ENCODE measurements at places on chromosomes 16 and 17.

GRCh38 chr16:55388131-55388862 lies 64.3 kb downstream of the IRX6 start:
- DNase-seq: no peak

DNA sequence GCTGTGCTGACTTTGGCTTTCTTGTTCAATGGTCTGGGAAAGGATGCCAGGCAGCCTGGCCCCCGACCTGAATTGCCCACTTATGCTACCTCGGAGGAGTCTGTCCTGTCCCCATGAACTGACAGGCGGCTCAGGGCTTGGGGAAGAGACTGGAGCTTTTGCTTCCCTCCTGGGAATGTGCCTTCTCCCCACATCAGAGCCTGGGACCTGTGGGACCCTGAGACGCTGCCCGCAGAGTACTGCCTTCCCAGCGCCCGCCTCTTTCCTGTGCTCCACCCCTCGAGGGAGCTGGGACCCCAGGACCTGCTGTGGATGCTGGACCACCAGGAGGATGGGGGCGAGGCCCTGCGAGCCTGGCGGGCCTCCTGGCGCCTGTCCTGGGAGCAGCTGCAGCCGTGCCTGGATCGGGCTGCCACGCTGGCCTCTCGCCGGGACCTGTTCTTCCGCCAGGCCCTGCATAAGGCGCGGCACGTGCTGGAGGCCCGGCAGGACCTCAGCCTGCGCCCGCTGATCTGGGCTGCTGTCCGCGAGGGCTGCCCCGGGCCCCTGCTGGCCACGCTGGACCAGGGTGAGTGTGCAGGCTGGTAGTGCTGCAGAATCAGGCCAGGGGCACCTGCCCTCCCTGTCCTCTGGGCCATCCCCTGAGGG lies 18.5 kb downstream of the FCSK start:
- DNase-seq: no peak

DNA sequence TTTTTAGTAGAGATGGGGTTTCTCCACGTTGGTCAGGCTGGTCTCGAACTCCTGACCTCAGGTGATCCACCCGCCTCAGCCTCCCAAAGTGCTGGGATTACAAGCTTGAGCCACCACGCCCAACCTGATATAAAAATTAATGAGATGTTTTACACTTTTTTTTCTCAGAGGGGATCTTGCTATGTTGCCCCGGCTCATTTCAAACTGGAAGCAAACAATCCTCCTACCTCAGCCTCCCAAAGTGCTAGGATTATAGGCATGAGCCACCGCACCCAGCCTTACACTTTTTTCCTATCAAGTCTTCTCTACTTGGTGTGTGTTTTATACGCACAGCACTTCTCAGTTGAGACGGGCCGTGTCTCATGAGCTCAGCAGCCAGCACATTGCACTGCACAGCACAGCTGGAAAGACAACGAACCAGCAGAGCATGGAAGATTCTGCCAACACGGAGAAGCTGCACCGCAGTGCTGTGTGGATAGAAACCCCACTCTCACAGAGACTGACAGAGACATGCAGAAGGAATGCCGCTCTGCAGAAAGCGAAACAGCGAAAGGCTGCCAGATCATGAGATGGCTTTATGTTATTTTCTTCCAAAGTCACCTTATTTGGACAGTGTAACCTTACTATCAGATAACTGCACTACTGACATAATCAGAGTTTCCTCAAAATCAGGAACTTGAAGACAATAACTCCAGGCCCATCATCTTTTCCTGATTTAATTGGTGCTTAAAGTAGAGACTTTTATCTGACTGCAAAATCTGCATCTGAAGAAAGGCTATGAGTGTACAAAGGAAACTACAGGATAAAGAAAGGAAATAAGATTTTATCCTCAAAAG lies 6.5 kb upstream of the QRICH2 start:
- no peak for DNase-seq

DNA sequence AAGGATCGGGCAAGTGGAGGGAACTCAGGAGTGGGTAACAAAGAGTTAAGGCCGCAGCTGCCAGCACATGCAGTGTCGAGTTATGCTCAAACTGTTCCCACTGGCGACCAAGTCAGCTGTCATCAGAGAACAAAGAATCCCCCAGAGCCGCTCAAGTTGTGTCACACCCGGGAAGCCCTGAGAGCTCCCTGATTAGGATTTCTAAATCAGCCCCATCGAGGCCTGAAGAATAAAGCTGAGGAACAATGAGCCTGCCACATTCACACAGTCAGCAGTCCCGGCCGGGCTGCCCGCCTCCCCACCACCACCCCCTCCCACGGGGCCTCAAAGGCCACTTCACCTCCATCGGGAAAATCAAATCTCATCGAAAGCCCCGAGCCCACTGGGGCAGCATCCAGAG lies 84.5 kb downstream of the SOX9 start:
- DNase-seq: no peak

- no peak for DNase-seq
Measured at GRCh38 chr16:50238868-50239301, 27.5 kb upstream of the ADCY7 start.

DNA sequence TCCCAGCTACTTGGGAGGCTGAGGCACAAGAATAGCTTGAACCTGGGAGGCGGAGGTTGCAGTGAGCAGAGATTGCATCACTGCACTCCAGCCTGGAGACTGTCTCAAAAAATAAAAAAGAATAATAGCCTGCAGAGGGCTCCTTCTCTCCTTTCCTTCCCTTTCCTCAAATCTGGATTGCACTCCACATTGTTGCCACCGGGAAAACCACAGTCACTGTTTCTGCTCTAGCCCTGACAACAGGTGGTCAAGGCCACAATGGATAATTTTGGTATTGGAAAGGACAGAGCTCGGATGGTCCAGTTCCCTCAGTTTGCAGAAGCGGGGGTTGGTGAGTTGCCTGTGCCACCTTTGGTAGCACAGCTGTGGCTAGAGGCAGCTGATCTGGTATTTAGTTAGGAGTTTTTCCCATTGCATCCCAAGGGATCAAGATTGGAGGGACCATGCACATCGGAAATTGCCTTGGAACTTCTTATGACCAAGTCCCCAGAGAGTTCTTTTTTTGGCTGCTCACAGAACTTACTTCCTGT lies 44.7 kb upstream of the PRSS54 start:
- DNase-seq: no peak

DNA sequence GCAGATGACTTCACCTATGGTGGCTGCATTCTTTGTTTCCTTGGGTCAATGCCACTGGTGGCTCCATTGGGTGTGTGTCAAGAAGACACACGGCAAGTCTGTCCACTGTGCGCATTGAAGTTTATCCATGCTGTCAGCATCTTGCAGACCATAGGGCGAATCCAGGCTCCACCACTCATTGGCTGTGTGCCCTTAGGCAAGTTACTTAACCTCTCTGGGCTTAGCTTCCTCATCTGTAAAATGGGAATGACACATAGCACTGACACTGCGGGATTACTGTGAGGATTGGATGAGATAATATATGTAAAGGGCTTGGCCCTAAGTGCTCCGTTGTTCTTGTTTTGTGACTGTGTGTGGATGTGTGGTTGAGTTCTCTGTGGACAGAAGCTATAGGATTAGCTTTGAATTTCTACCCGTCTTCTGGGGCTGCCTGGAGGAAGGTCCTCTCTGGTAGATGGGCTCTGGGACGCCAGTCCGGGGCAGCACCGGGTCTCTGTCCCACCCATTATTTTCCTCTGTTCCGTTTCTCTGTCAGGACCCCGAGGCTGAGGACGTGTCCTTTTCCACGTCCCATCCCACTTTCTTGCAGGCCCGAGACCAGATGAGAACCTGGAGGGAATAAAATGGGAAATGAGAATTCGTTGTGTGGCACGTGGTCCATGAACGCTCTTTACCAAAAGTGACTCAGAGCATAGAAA lies 178.4 kb downstream of the IRF8 start:
- DNase-seq: no peak

DNA sequence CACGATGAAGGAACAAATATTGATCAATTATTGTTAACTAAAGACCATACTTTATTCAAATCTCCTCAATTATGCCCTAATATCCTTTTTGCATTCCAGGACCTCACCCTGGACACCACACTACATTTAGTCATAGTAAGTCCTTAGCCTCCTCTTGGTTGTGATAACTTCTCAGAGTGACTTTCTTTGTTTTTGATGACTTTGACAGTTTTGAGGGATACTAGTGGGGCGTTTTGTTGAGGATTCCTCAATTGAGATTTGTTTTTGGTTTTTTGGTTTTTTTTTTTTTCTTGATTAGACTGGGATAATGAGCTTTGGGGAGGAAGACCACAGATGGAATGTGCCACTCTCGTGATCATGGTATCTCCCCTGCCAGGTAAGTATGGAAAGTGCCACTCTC lies 105.5 kb downstream of the SOX9 start:
- DNase-seq: no peak

- DNase-seq: no peak
Measured at GRCh38 chr17:76075364-76076145, 974 bp downstream of the GALR2 start.

DNA sequence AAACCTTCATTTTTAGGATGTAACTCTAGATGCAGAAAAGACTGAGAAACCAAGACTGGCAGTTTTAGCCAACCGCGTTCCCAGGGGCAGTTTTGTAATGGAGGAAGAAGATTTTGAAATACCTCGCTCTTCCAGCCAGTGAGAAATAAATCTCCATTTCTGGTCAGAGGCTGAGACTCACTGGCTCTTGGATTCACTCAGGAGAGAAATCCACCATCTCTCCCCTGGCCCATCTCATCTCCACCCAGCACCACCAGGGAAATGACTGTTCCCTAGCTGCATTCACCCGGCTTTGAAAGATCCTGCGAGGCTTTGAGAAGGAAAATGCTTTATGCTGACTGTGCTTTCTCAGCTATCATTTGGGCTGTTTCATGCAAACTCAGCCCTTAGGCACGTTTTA lies 185.2 kb downstream of the SOX9 start:
- DNase-seq: no peak

DNA sequence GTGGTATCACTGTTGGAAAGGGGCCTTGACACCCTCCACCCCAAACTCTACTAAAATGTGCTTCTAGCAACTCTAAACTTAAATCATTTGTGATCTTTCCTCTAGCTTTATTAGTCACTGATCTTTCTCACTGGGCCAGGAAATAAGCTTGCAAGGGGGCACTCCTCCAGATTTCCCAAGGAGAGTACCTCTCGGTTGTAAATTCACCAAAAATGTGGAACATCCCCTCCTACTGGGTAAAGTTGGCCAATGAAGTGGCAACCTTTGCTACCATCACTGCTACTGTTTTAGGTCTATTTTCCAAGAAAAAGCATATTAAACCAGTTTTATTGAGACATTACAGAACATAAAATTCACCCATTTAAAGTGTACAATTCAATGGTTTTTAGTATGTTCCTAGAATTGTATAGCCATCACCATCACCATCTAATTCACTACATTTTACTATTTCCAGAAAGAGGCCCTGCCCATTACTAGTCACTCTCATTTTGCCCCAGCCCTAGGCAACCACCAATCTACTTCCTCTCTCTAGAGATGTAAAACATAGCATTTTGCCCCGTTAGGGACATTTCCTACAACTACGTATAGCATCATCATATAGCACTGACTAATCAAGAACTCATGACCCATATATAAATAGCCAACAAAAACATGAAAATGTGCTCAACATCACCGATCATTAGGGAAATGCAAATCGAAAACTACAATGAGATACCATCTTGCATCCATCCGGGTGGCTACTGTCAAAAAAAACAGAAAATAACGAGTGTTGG lies 44.6 kb upstream of the ADCY9 start:
- no peak for DNase-seq

GRCh38 chr16:57564571-57565270 lies 22.3 kb downstream of the ADGRG5 start:
- no peak for DNase-seq

DNA sequence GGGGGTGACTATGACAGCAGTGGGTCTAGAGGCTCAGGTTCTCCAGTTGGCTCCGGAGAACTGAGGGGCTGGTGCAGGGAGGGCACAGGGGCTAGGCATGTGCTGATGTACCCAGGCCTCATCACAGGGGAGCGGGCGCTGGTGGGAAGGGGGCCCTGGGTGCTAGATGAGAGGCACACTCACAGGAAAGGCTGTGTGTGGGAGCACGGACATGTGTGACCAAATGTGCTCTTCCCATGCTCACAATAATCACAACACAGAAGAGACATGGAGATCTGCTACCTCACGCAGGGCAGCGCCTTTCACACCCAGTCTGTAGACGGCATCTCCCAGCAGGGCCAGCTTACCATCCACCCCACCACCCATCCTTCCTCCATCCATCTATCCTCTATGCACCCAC lies 17.4 kb upstream of the RASD1 start:
- DNase-seq: no peak

GRCh38 chr17:79532107-79532790 lies 78.6 kb downstream of the RBFOX3 start:
- DNase-seq: no peak

GRCh38 chr17:74474043-74474792 lies 7.8 kb downstream of the CD300A start:
- DNase-seq: peak; percentile 34

DNA sequence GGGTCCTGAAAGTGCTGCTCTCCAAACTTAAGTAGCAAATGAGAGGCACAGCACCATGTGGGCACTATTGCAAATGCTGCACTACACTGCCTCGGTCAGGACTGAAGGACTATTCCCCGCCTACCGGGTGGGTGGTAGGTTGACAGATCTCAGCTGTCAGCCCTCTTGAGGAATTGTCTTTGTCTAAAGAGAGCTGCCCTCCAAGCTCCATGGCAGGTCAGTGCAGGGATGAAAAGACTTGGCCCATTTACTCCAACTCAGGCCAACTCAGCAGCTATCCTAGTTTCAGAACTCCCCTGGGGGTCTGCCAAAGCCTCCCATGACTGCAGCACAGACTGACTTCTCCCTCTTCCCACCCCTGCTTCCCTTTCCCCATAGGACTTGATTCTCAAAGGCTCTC lies 3.4 kb upstream of the PDZD9 start:
- no peak for DNase-seq

DNA sequence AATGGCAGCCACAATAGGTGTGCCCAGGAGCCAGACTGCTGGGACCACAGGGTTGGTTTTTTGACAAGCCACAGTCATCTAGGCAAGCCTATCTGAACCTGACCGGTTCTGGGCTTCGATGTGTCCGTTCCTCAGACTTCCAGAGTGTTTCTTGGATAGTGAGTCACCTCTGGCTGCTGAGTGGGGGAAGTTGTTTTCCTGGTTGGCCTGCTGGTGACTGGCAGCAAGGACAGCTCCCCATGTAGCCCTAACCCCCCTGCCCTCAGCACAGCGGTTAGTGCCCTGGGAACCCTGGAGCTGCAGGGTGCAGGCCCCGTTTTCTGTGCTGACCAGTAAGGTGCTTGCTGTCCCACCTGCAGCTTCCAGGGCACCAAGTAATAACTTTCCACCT lies 65.5 kb downstream of the PLD6 start:
- no peak for DNase-seq

DNA sequence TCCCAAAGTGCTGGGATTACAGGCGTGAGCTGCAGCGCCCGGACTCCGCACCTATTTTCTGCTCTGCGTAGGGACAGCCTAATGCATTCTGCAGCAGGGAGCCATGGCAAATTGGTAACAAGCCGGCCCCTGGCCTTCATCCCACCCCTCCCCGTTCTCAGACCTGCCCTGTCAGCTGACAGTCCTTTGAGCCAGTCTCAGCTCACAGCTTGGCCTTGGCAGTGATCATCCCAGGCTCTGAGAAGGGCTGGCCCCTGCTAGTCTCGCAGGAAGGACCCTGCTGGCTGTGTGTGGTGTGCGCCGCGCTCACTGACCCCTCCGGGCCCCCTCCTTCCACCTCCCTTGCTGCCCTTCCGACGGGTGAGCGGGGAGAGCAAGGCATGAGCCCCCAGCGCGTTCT lies 10.3 kb upstream of the NPTX1 start:
- no peak for DNase-seq

Measured in CD4-positive, alpha-beta T cell treated with Interleukin-12 subunit alpha and Interleukin-12 subunit beta, for 1 hour (primary cell).